ENCODE measurements at places on chromosomes 5 and 9.

- no peak for DNase-seq
Measured at GRCh38 chr5:158545949-158546530, 553.7 kb downstream of the EBF1 start.

GRCh38 chr9:1514250-1514649 lies 464.1 kb downstream of the DMRT2 start:
- no peak for DNase-seq

DNA sequence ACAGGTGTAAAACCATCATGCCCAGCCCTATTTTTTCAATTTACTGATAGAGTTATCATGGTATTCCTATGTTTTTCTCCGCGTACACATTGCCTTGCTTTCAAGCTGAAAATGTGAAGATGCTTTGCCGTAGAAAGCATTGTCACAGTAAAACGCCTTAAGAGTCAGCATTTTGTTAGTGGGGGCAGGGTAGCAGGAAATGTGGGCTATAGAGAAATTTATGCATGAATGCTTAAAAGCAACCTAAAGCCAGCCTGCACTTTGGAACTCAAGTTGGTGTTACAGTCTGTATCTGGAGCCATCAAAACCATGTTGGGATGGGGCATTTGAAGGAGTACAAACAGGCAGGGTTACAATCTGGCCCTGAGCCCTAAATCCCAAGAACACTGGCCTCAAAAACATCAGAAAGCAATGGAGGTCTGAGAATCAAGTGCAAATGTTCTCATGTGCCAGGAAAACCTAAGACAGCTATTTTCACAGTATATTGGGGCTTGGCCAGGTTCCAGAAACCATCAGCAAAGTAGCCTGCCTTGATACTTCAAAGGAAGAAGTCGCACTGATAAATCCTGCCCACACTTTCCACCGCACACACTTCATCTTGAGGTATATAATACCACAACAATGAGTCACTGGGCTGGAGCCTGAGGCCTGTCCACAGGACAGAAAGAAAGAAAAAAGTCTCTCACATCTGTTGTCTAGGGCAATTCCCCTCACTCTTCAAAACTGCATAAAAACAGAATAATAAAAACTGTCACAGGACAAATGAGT lies 313.8 kb downstream of the ENC1 start:
- DNase-seq, result peak; percentile 54

DNA sequence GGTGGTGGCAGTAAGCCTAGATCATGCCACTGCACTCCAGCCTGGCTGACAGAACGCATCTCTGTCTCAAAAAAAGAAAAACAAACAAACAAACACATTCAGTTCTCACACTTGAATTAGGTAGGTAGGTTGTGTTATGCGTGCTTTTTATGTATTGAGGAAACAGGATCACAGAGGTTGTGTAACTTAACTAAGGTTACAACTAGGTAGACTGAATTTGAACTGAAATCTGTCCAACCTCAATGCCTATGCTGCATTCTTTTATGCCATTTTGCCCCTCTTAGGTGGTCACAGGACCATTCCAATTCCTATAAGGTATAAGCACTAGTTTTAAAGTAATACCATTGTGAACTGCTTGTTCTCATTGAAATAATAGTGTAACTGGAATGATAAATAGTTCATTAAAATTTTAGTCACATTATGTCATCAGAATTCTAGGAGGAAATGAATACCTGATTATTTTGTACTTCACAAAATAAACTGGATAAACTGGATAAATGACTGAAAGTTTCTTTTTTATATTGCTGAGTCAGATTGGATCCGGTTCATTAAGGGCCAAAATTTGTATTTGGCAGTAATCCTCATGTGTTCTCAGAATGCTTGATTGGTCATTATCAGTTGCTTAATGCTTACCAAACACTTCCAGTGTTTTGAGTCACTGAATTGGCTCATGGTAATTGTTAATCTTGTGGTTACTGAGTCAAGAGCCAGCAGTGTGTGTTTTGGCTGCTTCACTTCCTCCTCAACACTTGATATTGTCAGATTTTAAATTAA lies 7.1 kb downstream of the UBAP1 start:
- DNase-seq, result peak; percentile 48

DNA sequence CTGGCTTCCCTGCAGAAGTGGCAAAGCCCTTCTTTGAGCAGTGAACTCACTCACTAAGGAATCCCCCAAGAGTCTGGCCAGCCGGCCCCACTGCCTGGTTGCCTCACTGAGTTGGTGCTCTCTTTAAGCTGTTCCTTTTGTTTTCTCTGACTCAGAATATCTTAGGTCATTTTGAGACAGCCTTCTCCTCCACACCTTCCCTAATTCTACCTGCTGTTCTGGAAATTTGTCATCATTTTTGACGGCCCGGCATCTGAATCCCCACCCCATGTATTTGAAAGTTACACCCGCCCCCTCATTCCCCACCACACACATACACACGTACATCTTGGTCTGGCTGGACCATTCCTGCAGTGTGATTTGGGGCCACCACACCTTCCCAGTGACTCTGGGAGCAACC lies 41.8 kb downstream of the FGF1 start:
- DNase-seq, result no peak

DNA sequence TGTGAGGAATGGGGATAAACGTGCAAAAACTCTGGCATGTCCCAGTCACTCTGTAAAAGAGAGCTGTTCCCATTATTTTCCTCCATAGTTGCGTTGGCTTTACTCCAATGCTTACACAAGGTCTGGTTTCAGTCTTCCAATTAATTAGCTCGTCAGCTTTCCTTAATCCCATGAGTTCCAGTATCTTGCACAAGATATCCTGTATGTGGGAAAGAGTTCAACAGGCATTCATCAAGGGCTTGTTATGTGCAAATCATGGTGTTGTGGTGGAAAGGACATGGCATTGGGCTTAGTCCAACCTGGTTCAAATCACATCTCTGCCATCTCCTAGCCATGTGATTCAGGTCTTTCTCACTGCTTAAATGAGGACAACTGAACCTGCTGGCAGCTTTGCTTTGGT lies 77.5 kb upstream of the PANK3 start:
- DNase-seq, result no peak

GRCh38 chr9:75142202-75142601 lies 53.9 kb downstream of the OSTF1 start:
- no peak for DNase-seq

DNA sequence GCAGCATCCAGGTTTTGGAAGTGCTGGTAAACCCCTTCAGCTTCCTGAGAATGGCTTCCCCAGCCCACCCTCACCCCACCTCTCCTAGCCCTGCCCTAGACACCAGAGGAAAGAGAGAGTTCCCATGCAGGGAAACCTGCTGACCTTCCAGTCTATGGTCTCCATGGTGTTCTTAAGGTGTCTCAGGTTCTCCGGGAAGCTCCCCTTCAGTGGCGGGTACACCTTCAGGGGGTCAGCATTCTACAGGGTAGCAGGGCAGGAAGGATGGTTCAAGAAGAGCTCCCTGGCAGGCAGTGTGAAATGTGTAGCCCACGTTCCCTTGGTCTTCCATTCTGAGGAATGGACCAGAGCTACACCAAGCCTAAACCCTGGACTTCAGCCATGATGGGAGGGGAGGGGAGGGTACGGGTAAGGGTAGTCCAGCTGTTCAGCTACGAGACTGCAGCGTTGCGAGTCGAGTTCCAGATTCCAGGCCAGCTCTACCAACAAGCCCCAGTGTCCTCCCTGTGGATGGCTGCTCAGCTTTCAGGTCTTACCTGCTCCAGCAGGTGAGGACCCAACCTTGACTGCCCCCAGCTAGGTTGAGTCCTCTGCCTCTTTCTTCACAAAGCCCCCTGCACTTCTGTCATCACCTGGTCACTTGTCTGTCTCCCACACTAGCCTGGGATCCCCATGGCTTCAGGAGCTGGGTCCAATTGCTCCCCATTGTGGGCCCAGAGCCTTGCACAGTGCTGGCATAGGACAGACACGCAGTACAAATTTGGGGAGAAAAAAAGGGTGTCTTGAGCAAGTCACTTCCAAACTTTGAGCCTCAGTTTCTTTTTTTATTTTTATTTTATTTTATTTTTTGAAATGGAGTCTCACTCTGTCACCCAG lies 7.5 kb downstream of the CD74 start:
- no peak for DNase-seq

DNA sequence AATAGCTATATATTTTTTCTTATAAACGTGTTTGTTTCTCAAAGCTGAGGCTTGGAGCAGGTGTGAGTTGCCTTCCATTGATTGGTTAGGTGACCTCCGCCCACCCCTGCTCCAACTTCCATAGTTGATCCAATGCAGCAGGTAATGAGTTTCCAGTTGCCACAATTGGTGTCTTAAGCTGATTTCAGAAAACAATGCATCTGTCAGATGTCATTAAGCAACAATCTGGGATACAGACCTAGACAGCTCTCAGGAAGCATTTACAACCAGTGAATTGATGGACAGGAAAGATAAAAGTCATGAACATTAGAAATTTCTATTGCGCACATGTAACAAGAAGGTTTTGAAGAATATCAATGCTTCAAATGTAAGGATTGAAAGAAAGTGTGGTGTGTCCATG lies 510.5 kb downstream of the SEMA5A start:
- no peak for DNase-seq

- DNase-seq, result peak; percentile 87
Measured at GRCh38 chr9:37386988-37387387, 35.5 kb upstream of the GRHPR start.

- DNase-seq, result no peak
Measured at GRCh38 chr5:154783774-154784460, 28.7 kb downstream of the LARP1 start.

- DNase-seq, result no peak
Measured at GRCh38 chr9:114947058-114947457, 16.7 kb upstream of the TNFSF8 start.

DNA sequence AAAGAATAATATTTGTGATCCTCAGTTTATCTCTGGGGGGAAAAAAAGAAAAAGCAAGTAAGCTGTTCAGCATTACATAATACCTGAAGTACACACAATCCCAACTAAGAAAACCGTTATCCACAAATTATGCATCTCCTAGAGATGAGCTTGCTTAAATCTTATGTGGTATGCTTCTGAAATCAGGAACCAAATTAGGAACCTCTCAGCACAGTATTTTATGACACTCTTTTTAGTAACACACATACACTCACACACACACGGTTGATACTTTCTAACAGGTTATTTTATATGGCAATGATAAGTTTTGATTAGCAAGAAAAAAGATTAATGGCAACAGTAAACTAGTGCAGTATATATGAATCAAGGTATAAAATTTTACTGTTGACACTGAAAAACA lies 1.2 kb upstream of the ZNF510 start:
- DNase-seq, result peak; percentile 5

DNA sequence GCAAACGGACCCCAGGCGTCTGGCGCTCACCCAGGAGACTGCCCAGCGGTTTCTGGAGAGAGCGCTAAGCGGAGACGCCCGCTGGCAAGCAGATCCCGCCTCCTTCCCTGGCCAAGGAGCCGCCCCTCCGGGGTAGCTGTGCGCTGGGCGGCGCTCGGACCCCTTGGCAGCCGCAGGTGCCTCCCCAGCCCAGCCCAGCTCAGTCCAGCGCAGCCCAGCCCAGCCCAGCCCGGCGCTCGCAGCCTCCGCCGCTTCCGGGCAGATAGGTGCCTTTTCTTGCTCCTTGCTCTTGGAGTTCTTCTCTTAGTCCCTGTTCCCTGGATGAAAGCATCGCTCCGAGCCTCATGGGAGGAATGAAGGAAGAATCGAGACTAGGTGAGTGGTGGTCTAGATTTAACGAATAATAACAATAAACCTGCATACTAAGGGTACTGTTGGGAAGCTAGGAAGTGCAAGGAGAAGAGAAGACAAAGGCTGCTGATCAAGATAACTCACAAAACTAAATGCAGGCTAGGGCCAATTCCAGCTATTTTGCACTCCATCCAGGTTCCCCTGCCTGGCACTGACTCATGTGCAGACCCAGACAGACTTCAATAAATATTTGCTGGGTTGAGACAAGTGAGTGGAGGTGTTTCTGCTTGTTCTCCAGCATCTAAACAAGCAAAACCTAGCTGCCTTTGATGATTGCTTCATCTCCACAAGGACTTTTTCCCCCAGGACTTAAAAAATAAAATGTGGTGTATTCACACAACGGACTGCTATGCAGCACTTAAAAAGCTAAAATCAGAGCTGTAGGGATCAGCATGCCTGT lies at the start of gene STK32A:
STK32A (plus strand) TSS at position 202 of the 811 bp plus-strand sequence. CDS start 4,609 bp downstream, outside the sequence.
- no peak for DNase-seq
